Activated B cell treated with CpG ODN at 0.5 μM for 24 hours (primary cell): ENCODE measurements at places on chromosomes 4 and X. TPM values are rescaled to one million over a fixed set of nuclear protein-coding genes. Genes with fewer than 3 reads are reported as not detected.

DNA sequence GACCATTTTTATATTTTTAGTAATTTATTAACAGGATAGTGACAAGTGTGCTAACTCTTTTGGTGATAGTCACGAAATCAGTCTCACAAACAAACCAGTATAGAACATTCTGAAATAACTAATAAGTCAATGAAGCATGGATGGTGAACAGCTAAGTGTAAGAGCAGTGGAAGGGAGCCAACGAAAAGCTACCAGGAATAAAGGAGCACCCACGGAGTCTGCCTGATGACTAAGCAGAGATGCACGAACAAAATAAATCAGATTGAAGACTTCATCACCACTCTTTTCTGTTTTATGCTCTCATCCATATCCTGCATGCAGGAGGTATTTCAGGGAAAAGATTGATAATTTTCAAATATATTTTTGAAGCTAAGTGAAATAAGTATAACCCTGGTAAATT is 891.1 kb upstream of the HS3ST1 start:
- H3K4me3 ChIP-seq: no peak overlapping the region
- H3K4me1 ChIP-seq: no peaks in the 10 kb centered on the region
- H3K27me3 ChIP-seq: no peaks in the 10 kb centered on the region
- H3K27ac ChIP-seq: no peak overlapping the region
- H3K36me3 ChIP-seq: no peaks in the 10 kb centered on the region

GRCh38 chr4:61723492-61723891 is 523.4 kb downstream of the ADGRL3 start:
- no peak overlapping the region for H3K27ac ChIP-seq
- no peaks in the 10 kb centered on the region for H3K27me3 ChIP-seq
- no peaks in the 10 kb centered on the region for H3K36me3 ChIP-seq
- DNase-seq: no peak
- no peak overlapping the region for H3K4me3 ChIP-seq
- no peaks in the 10 kb centered on the region for H3K4me1 ChIP-seq

DNA sequence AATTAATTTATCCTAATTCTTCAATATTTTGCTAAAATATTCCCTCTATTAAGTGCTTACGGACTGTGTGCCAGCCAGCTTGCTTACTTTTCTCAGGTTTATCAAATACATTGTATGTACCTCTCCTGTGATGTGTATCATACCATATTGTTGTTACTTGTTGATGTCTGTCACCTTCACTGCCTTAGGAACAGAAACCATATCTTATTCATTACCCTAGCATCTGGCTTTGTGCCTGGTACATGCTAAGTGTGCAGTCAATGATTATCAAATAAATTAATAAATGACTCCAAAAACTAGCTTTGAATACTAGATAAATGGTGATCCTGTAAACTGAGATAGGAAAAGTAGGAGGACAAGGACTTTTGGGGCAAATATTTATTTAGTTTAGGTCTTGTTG is 6.9 kb downstream of the CLCN3 start:
- H3K4me3 ChIP-seq: no peak overlapping the region
- H3K27ac ChIP-seq: no peak overlapping the region

DNA sequence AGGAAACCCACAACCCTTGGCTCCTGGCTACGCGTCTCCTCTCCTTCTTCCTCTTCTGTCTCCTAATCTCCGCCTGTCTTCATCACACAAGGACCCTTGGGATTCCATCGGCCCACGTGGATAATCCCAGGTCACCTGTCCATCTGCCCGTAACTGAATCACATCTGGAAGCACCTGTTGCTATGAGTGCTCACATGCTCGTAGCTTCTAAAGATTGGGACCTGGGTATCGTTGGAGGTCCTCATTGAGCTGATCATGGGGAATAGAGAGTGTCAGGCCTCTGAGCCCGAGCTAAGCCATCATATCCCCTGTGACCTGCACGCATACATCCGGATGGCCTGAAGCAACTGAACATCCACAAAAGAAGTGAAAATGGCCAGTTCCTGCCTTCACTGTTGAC is 175.4 kb downstream of the SHOX start:
- no peak overlapping the region for H3K27ac ChIP-seq
- H3K27me3 ChIP-seq: no peaks in the 10 kb centered on the region
- H3K36me3 ChIP-seq: no peaks in the 10 kb centered on the region
- H3K4me3 ChIP-seq: no peak overlapping the region

GRCh38 chr4:121726642-121727268 is 30.0 kb upstream of the ANXA5 start:
- H3K4me1 ChIP-seq: no peaks in the 10 kb centered on the region
- no peak overlapping the region for H3K27ac ChIP-seq
- H3K27me3 ChIP-seq: peaks cover 13% of the 10 kb centered on the region
- H3K36me3 ChIP-seq: no peaks in the 10 kb centered on the region
- H3K4me3 ChIP-seq: no peak overlapping the region

- H3K27ac ChIP-seq: no peak overlapping the region
- no peak overlapping the region for H3K4me3 ChIP-seq
- H3K4me1 ChIP-seq: no peaks in the 10 kb centered on the region
- no peak for DNase-seq
- no peaks in the 10 kb centered on the region for H3K27me3 ChIP-seq
These were observed 282.6 kb downstream of the ADGRA3 start for GRCh38 chr4:22233230-22233629.

MAGEA1 gene
- not detected in 2 replicates for total RNA-seq

TEX13B gene
- not detected in 2 replicates for total RNA-seq

ZAR1 gene
- not detected in 2 replicates for total RNA-seq
